ENCODE measurements at places on chromosomes 16 and 17.

DNA sequence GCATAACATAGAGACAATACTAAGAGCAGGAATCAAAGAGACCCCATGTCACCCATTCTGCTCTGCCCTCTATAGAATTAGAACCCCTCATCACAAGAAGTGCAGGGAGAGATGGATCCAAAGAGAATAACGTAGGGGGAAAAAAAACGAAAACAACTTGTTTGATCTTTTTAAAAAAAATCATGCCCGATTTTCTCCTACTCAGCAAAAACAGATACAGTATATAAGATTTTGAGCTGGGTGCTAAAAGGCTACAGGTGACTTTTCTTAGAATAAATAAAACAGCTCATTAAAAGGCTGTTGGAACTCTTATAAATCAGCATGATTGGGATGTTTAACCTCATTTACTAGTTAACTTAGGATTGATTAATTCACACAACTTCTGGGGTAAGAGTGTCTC, 17.4 kb downstream of the UBN1 start:
- no peak for DNase-seq

DNA sequence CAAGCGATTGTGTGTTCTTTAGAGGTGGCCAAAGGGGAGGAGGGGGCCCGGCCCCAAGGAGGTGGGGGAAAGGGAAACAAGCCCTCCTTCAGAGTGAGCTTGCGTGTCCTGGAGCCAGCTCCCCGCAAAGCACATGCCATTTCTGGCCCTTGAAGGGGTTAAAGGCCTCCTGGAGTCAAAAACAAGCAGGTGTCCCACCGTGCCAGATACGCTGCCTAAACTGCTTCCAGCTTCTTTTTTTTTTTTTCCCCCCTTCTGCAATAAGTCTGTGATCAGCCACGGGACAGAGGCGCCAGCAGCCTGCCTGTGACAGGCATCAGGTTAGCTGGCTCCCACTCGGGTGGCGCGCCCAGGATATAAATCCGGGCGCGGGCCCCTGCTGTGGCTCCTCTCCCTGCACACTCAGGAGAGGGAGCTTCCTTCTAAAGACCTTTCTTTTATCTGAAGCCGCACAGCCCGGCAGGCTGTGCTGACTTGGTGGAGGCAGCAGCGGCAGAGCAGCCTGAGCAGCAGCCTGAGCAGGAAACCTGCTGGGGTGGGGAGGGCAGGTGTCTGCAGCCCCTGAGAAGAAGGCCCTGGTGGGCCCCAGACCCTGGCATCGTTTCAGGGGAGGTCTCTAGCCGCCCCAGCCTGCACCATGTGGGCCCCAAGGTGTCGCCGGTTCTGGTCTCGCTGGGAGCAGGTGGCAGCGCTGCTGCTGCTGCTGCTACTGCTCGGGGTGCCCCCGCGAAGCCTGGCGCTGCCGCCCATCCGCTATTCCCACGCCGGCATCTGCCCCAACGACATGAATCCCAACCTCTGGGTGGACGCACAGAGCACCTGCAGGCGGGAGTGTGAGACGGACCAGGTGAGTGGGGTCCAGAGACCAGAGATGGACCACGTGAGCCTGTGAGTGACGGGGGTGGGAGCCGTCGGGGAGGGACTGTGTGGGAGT, at the start of gene WFIKKN2:
Gene WFIKKN2, plus strand, starts transcription at position 286 of the 934 bp plus-strand sequence. Its CDS starts 352 bp downstream, at position 638.
- no peak for DNase-seq

GRCh38 chr16:88200896-88201185, 181.9 kb upstream of the ZNF469 start:
- DNase-seq = no peak

DNA sequence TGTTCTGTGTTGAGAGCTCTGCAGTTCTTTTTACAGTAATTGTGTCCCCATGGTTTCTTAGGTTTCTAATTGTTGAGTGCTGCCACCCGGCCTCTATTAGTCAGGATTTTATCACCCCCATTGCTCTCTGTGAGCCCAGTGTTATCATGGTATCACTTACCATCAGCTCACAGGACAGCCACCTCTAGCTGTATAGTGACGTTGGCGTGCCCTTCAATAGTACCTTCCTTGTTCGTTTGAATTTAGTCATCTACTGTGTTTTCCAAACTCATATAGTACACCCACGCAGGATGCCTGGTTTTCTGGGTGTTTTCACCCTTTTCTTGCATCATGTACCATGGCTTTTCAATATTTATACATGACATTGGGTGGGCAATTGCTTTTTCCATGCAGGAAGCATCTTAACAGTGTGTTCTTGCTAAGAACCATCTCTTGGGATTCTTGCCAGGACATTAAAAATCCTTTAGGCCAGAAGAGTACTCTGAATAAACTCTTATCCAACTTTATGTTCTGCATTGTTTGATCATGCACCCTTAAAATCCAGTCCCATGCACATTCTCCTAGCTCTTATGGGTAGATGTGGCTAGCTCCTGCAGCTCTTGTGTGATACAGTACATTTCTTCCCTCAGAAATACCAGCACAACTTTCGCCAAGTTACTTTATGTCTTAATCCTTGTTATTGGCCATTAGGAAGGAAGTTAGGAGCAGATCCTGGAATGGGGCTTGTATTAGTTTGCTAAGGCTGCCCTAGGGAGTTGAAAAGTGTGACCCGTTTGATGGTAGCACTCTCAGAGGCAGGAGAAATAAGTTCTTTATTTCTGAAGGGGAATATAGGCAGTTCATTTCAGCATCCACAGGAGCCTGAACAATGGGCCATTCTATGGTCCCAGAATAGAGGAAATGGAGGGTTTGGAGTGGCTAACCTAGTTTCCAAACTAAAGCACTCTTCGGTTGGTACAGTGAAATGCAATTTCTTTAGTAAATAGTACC, 11.3 kb upstream of the ABCA10 start:
- no peak for DNase-seq

DNA sequence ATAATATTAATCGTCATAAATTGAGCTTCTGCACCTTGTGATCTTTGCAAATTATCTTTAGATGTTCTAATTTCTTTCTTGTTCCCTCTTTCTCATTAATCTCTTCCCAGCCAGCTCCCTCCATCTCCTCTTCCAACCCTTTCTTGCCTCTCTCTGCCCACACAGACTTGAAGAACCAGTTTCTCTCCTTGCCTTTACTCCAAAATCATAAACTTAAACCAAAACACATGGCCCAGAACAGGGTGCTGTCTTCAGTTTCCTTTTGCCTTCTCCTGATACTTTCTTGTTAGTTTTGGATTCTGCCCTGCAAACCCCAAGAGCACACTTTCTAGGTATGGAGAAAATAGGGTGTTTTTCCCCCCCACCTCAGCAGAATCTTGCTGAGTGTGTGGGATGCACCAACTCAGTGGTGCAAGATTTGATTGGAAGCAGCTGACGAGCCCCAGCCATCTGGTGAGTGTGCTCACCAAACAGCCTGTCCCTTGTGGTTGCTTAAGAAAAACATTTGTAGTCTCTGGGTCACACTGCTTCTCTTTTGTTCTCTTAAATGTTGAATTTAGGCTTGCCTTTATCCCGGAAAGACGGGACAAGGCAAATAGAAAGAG, 175.8 kb upstream of the MAF start:
- DNase-seq = no peak

DNA sequence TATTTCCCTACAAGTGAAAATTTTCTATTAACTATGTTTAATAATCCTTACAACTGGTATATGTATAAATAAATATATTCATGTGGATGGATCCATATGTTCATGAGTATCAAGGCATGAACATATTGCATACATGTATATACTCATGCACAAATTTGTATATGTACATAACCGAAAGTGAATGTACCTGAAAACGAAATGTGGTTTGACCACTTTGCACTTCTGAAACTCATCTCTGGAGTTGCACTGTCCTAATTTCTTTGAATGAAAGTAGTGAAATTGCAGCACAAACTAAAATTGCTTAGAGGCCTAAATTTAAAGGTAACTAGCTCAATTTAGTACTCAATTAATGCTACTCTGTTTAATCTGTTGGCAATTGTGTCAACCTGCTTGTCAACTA, 27.4 kb upstream of the GNAO1 start:
- DNase-seq = no peak

GRCh38 chr16:11007714-11008280, 63.4 kb downstream of the CLEC16A start:
- DNase-seq = no peak

- no peak for DNase-seq
Measured at GRCh38 chr17:82627405-82627804, 20.8 kb downstream of the WDR45B start.

- no peak for DNase-seq
Measured at GRCh38 chr17:12907477-12907876, 110.3 kb downstream of the ELAC2 start.

DNA sequence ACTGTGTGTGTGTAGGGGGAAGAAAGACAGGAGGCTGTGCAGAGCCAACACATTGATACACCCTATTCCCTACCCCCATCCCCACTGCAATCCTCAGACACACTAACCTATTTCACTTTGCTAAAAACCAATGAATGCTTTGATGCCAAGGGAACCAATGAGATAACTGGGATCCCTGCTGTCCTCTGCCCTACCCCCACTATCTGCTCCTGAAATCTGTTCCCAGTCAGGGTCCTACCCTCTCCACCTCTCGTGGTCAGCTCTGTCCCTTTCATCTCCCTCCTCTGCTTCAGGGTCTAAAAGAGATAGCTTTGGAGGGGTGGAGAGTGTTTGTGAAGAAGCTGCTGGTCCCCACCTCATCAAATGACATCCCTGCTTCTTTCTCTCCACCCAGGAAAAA, 19.1 kb upstream of the SP6 start:
- no peak for DNase-seq

DNA sequence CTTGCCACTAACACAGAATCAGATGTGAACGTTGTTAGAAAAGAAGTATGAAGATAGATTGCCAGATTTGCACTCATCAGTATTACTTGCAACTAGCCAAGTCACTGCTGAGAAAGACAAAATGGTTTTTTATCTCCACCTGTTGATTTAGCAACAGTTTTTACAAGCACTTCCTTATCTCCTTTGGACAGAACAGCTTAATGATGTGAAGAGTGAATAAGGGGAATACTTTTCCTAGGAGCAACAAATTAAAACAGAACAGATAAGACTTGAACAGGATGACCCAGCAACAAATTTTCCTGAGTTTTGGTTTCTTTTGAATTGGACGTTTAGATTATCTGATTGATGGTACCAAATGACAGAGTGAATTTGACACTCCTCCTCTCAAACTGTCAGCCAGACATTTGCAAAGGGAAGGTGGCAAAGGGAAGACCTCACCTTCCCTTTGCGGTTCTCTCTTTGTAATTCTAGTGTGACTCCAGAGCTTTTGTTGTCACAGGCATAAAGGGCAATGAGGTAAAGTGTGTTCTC, 130.6 kb downstream of the NLK start:
- DNase-seq = peak; percentile 17

DNA sequence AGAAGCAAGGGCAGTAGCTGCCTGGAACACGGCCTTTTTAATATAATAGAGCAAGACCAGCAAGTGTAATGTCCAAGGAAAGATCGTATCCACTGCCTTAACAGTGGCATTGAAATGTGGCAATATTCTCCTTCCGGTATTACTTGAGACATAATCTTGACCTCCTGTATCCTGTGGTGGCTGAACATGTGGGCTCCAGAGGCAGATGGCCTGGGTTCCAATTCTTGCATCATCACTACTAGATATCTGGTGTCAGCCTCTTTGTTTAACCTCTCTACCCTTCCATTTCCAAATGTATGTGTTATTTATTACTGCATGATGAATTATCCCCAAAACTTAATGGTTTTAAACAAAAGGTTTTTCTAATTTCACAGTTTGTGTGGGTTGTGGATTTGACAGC, 3.5 kb upstream of the CDYL2 start:
- no peak for DNase-seq

DNA sequence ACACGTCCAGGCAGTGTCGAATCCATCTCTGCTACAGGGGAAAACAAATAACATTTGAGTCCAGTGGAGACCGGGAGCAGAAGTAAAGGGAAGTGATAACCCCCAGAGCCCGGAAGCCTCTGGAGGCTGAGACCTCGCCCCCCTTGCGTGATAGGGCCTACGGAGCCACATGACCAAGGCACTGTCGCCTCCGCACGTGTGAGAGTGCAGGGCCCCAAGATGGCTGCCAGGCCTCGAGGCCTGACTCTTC, 7.2 kb upstream of the CD68 start:
- no peak for DNase-seq

GRCh38 chr16:73418691-73419090, 370.8 kb upstream of the ZFHX3 start:
- DNase-seq = peak; percentile 2

GRCh38 chr17:81101614-81102306, 63.5 kb upstream of the PVALEF start:
- DNase-seq = peak; percentile 91

- no peak for DNase-seq
Measured at GRCh38 chr16:88634141-88634993, 4.0 kb upstream of the IL17C start.

GRCh38 chr16:80931801-80932707, 74.6 kb downstream of the CMC2 start:
- peak; percentile 62 for DNase-seq

DNA sequence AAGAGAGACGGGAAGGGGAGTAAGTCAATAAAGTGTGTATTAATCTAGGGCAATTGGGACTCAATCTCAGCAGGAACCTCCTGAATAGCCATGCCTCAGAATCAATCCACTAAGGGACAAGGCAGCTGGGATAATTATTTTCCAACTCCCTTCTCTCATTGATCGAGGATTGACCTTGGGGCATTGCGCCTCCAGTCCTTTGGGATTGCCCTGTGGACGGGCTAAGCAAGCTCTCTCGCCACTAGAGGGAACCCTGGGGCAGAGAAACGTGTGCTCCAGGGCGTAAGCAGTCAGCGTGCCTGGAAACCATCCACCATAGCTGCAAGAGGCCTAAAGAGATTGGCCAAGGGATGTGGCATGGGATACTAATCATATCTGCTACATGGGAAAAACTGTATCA, 53.9 kb upstream of the ERCC4 start:
- peak; percentile 93 for DNase-seq

GRCh38 chr17:27762527-27763305, 37.6 kb downstream of the NOS2 start:
- DNase-seq = peak; percentile 74

DNA sequence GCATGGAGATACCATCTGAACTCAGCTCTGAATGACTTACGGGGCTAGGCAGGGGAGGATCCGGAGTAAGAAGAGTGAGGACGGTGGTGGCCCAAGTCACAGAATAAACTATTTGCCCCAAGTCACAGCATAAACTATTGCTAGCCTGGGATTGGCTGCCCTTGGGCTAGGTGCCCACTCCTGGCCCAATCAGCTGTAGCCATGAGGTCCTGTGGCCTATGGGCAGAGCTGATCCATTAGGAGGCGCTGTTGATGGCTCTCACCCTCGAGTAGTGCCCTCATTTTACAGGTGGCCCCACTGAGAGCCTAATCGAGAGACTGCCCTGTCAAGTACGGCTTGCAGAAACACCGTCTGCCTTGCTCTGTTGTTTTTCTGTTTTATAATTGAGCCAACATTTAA, 62.3 kb upstream of the ZNF423 start:
- DNase-seq = no peak
